Activated CD4-positive, alpha-beta T cell treated with anti-CD3 and anti-CD28 coated beads, Interleukin-2, Interleukin-6, amounts not matched to agents 100 ng/mL and 50 ng/mL, durations not matched to agents 16 hours and 8 hours (primary cell): ENCODE measurements at places on chromosomes 3 and 15.

DNA sequence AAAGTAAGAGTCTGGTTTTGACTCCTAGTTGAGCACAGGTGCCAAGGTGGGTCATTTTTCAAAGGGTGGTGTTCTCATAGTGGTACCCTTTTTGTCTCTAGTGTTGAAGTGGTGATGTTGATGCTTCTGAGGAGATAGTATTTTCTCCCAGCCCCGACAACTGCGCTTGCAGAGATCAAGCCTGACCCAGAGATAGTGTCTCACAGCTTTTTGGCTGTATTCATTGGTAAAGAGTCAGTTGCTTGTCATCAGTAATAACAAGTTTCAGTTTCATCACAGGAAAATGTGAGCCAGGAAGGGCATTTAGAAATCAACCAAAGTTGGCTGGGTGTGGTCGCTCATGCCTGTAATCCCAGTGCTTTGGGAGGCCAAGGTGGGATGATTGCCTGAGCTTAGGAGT is 139.3 kb downstream of the NFKBIZ start:
- DNase-seq, result peak; percentile 62

DNA sequence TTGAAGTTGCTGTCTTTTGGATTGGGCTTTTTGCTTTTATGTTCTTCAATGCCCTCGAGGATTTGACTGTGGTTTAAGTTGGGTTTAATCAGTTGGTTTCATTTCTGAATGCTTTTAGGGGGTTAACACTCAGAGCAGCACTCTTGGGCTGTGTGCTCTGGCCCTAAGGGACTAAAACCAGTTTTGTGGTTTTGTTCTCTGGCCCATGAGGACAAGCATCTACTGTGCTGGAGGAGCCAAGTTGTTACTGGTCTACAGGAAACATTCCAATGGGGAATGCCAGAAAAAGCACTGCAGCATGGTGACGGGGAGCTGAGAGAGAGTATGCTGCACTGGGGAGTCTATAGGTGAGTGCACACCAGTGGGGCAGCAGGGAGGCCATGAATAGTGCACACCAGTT is 596.9 kb downstream of the ZBBX start:
- no peak for DNase-seq

DNA sequence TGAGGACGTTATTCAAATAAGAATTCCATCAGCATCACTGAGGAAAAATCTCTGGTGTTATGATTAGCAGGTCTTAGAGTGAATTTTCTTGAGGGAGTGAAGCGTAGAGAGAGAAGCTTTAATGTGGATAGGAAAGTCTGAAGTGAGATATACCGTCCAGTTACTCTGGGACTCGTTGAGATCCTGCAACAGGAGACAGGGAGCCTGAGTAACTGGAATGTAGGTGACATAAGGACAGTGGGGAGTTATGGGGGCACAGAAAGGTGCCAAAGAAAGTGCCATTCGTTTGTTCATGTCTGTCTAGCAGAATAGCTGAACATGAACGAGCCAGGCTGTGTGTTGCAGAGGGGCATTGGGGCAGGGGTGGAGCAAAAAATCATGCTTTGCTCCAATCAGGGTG is 9.4 kb upstream of the BUB1B start:
- DNase-seq, result no peak

DNA sequence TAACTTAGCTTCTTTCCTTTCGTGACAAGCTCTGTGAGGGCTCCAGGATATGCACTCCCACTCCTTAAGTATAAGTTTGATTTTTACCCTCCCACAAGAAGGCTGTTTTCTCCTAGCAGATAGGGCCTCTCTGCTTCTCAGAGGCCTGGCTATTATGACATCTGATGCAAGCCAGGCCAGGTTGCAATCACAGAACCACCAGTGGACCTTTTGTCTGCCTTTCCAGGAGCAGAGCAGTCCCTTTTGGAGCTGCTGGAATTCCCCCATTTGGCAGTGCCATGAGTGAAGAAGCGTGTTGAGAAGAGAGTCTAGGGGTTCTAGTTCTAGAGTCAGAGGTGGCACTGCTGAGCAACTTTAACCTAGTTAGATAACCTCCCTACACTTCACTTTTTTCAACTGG is 1004.3 kb upstream of the SEMA6D start:
- no peak for DNase-seq

DNA sequence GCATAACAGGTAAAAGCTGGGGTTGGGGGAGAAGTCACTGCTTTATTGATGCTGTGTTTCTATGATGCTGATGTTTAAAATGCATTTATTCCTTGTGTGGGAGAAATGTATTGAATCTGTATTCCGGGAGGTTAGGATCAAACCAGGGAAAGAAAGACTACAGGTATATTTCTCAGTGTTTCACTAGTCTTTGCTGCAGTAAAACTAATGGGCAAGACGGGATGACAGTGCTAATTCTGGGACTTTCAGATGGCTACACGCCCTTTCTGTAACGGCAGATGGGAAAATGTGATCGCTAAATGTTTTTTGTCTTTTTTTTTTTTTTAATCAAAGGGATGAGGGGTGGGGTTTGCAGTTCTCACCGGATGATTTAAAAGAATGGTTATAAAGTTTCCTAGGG is 393 bp downstream of the CNTN6 start:
- DNase-seq, result no peak

GRCh38 chr3:105911496-105911895 is 42.7 kb upstream of the CBLB start:
- DNase-seq, result no peak

DNA sequence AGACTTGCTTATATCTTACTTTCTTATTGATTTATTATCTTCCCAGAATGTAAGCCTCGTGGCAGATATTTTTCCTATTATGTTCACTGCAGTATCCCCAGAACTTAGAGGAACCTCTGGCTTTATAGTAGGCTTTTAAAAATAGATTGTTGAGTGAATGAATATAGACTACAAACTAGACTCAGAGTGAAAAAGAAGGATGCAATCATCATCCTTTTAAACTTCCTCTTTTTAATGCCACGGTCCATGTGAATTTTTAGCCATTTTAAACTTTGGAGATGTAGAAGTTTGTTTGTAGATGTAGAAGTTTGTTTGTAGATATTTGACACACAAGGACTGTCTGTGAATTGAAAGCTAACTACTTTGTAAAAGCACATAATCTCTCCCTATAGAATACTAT is 7.2 kb upstream of the P2RY12 start:
- no peak for DNase-seq

GRCh38 chr3:169085827-169086226 is 577.7 kb downstream of the MECOM start:
- no peak for DNase-seq

DNA sequence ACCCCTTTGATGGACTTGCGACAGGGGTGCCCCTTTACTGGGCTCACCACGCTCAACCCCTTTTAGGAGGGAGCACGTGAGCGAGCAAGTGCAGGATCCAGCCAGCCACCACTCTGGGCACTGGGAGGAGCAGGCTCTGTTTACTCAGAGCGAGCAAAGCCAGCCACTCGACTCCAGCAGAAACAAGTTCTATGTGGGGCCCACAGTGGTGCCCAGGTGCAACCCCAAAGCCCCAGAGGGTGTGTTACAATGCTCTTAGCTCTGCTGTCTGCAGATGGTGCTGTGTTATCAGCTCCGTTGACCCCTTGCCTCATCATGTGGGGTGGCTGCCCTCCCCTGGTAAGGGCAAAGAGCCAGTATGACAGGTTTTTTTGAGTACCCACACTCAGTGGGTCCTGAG is 120.3 kb upstream of the SUCLG2 start:
- DNase-seq, result no peak

DNA sequence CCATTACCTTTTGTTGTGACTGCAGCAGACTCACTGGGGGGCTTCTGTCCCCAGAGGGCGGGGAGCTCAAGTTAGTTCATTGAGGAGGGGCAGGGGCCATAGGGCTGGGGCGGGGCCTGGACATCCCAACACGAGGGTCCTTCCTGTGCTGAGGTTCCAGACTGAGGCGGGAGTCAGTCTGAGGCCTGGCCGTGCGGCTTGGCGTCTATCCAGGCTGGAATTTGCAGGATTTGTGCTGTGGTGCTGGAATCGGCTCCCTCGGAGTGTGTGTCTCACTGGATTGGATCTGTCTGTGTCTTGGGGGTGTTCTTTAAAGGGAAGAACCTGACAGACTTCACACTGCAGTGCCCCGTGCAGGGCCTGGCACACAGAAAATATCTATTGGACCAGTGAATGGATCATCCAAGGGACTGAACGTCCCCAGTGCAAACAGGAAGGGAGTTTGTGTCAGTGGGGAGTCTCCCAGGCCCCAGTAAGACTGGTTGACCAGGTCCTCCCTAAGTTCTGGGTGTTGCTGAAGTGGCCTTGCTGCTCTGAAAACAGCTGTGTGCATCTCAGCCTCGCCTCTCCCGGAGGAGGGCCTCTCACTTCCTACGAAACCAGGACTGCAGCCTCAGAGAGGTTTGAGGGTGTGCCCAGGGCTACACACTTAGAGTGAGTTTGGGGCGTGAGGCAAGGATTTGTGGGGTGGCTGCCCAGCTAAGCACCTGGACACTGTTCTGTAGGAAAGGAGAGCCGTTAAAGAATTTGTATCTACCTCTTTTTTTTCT is 26.1 kb downstream of the GOLGA6L2 start:
- DNase-seq, result no peak

- no peak for DNase-seq
Observed at GRCh38 chr3:73319179-73319769, 257.8 kb downstream of the EBLN2 start.

- DNase-seq, result no peak
Observed at GRCh38 chr3:106814231-106814630, 563.0 kb upstream of the CCDC54 start.

- no peak for DNase-seq
Observed at GRCh38 chr3:33834096-33834453, 35.6 kb downstream of the PDCD6IP start.

- DNase-seq, result no peak
Observed at GRCh38 chr3:111080413-111080812, 8.8 kb downstream of the NECTIN3 start.

GRCh38 chr3:197168063-197168462 is 130.3 kb downstream of the DLG1 start:
- DNase-seq, result no peak

- no peak for DNase-seq
Observed at GRCh38 chr15:49847423-49848281, 226.8 kb downstream of the DTWD1 start.

DNA sequence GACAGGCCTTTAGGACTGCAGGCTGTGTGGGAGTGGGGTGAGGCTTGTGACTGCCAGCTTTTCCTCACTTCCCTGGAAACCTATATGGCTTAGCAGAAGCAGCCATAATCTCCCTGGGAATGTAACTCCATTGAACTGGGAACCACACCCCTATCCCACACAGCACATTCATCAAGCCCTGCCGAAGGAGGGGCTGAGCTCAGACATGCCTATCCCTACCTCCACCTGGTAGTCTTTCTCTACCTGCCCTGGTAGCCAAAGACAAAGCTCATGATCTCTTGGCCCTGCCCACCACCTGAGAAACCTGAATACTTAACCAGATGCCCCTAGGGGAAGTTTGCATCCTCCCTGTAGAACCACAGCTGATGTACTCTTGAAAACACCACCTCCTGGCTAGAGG is 219.8 kb downstream of the UNC13C start:
- DNase-seq, result no peak

DNA sequence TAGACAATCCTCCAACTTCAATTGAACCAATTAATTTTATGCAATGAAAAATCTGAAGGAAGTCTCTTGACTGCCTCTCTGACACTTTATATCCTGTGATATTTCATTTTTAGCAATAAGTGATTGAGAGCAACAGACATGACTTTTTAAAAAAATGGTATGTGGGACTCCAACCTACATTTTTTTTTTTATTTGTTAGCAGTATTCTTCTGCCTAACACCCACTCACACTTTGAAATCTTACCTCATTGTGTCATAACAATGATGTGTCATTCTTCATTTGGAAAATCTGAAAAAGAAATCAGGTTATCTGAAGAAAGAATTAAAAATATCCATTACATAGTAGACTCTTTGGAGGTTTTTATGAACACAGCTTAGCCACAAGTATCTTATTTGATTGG is 541.3 kb upstream of the KCNMB2 start:
- no peak for DNase-seq

- no peak for DNase-seq
Observed at GRCh38 chr15:36332301-36332700, 247.1 kb upstream of the CDIN1 start.

- no peak for DNase-seq
Observed at GRCh38 chr15:81025721-81026370, 25.1 kb downstream of the TLNRD1 start.

- no peak for DNase-seq
Observed at GRCh38 chr3:58003093-58003492, 5.1 kb upstream of the FLNB start.

DNA sequence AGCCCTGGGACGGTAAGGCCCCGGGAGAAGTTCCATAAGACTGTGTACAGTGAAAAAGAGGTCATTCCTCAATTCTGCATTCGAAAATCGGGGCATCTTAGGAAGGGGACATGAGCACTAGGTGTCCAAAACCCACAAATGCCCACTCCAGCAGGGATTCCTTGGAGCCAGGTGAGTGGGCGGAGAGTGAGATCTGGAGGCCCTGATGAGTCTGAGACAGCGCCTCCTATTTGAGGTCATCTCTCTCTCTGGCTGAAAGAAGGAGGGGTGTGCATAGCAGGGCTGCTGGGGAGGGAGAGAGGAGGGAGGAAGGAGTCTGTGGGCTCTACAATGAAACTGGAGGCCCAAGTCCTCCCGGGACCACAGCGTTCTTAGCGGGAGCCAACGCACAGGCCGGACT is 38.1 kb upstream of the LACTB start:
- DNase-seq, result no peak

- no peak for DNase-seq
Observed at GRCh38 chr15:23482764-23483489, 35.9 kb upstream of the GOLGA6L2 start.

- no peak for DNase-seq
Observed at GRCh38 chr15:73724212-73724611, 28.9 kb downstream of the INSYN1 start.

GRCh38 chr3:118868051-118868450 is 166.6 kb downstream of the IGSF11 start:
- DNase-seq, result no peak

- no peak for DNase-seq
Observed at GRCh38 chr15:79192462-79193036, 90.0 kb upstream of the ANKRD34C start.

- DNase-seq, result no peak
Observed at GRCh38 chr3:59510576-59510975, 460.8 kb upstream of the CFAP20DC start.

DNA sequence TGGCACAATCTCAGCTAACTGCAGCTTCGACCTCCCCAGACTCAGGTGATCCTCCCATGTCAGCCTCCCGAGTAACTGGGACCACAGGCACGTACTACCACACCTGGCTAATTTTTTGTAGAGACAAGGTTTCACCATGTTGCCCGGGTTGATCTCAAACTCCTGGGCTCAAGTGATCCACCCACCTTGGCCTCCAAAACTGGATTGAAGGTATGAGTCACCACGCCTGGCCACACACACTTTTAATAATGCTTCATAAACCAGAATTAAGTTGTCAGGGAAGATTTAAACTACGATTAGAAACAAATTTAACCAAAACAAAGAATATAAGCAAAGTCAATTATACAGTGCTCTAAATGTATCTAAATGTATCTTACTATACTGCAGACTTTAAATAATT is 87.5 kb downstream of the LRRFIP2 start:
- DNase-seq, result no peak

- no peak for DNase-seq
Observed at GRCh38 chr3:102078854-102079808, 229.8 kb downstream of the NFKBIZ start.

GRCh38 chr3:105888621-105889579 is 20.1 kb upstream of the CBLB start:
- no peak for DNase-seq

GRCh38 chr3:139107424-139108252 is 62.9 kb upstream of the PRR23C start:
- no peak for DNase-seq

- peak; percentile 10 for DNase-seq
Observed at GRCh38 chr3:13548696-13549622, at the start of gene FBLN2. Gene FBLN2 (plus strand): TSS chr3:13549125. CDS start chr3:13570356, 21,231 bp downstream.
